Activated CD4-positive, alpha-beta T cell treated with anti-CD3 and anti-CD28 coated beads for 1 hour (primary cell): ENCODE measurements at places on chromosomes 3 and 15.

DNA sequence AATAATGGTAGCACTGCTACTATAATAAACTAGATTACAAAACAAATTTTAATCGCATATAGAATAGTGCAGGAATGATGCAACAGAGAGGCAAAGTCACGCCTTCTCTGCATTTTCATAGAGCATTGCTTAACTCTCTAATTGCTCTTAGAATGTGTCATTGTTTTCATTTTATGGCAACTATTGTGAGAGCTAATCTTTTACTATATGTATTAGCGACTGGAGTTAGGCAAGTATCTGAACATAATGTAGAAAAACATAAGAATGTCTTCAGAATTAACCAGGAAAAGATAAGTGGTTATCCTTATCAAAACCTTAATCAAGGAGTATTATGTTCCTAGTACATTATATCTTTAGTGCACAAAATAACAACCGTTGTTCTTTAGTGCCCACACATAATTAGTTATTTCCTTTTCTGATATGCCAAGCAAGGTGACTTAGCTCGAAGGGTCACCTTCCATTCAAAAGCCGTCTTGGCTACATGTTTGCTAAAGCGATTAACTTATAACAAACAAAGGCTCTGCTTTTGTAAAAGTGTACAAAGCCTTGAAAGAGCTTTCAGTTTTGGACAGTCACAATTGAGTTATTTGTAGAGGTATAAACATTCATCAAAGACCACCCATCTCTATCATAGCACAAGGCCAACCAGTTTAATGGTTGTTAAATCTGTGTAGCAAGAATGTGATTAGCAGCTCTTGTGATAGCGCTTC is 1328.9 kb downstream of the ROBO2 start:
- no peak for DNase-seq

DNA sequence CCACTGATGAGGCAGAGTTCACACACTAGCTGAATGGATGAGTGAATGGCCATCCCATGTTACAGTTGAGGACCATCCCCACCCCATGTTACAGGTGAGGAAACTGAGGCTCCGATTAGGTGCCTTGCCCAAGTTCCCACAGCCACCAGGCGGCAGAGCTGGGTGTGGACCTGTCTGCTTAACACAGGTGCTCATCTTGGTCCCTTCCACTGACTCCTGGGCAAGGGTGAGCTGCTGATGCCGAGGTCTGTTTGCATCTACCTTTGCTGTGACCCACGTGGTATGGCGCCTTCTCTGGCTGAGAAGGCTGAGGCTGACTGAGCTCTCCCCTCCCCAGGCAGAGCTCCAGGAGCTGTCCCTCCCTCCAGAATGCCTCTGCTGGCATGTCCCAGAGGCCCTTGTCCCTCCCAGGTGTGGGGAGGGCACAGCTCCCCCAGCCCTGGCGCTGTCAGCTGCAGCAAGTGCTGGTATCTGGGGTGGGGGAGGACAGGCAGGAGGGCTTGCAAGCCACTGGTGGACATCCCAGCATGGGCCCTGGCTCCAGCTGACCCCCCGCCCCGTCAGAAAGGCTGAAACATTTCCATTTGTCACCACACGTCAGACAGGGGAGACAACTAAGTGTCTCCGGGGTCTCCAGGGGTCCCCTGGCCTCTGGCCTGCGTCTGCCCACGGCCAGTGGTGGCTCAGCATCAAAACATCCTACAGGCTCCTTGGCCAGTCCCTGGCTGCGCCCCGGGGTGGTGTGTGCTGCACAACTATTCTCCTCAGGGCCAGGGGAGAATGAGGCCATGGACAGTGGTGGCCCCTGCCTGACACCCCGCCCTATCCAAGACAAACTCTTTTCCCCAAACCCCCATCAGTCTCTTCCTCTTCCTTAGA is 105.4 kb downstream of the ADCY5 start:
- no peak for DNase-seq

DNA sequence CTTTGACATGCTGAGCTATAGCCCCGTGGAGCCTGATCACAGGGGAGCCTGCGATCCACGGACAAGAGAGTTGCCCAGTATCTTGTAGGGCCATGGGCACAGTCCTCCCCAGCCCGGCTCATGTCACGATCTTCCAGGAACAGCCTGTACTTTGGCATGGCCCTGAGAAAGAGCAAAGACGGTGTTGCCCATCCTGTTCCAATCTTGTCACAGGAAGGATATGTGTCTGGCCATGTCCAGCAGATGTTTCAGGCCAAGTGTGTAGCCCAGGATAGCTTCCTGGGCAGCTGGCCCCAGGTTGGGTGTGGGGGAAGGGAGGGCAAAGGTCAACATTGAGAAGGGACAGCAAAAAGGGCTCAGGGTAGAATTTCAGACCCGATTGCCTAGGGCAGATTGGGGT is 17.0 kb upstream of the RPL29 start:
- no peak for DNase-seq

GRCh38 chr3:22536541-22536940 is 666.6 kb upstream of the UBE2E2 start:
- DNase-seq, result no peak

- DNase-seq, result no peak
Measured at GRCh38 chr3:58572013-58572633, 5.1 kb downstream of the FAM107A start.

DNA sequence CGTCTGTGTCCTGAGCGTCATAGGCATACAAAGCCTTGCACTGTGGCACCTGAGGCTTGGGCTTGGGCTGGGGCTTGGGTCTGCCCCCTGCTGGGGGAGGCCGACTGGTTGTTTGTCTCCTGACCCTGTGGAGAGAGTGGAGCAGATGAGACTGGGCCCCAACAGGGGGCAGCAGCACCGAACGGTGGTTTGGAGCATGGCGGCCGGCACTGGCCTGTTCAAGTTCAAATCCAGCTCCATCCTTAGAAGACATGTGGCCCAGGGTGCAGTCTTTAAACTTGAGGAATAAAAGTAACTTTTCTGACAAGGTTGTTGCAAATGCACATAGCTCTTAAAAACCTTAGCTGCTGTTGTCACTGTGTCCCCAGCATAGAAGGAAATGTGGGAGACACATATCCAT is 33.3 kb downstream of the CCNB2 start:
- DNase-seq, result peak; percentile 45

GRCh38 chr15:39181056-39181747 is 399.7 kb upstream of the THBS1 start:
- no peak for DNase-seq

GRCh38 chr15:98953968-98954367 is 53.6 kb downstream of the PGPEP1L start:
- DNase-seq, result no peak

DNA sequence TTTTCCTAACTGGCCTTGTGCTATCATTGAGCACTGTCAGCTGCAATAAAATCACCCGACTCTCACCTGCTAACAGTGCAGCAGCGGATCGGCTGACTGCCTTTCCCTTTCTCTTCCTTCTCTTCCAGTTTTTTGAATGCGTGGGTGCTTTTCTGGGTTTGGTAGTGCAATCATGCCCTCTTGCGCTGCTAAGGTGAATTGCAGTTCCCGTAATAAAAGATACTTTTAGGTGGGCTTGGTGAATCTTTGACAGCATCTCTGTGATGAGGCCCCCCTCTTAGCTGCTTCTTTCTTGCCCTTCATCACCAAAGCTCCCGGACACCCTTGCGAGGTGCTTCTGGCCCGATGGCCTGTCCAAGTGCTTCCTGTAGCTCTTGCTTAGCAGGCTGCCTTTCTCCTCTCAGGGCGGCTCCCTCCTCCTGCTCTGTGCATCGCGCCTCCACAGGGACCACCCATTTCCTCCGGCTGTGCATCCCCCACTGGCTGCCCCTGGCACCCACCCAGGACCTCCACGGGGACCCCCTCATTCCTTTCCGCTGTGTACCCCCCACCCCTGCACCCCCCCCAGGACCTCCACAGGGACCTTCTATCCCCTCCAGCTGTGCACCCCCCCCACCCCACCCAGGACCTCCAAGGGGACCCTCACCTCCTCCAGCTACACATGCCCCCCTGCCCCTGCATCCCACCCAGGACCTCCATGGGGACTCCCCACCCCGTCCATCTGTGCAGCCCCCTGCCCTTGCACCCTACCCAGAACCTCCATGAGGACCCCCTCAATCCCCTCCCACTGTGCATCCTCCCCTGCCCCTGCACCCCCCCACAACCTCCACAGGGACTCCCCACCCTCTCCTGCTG is 50.8 kb upstream of the RPL32 start:
- no peak for DNase-seq

GRCh38 chr3:177146646-177147045 is 50.6 kb downstream of the TBL1XR1 start:
- DNase-seq, result no peak

- no peak for DNase-seq
Measured at GRCh38 chr15:87732976-87733375, 523.6 kb downstream of the NTRK3 start.

GRCh38 chr3:152460936-152461335 is 192.2 kb downstream of the MBNL1 start:
- no peak for DNase-seq

DNA sequence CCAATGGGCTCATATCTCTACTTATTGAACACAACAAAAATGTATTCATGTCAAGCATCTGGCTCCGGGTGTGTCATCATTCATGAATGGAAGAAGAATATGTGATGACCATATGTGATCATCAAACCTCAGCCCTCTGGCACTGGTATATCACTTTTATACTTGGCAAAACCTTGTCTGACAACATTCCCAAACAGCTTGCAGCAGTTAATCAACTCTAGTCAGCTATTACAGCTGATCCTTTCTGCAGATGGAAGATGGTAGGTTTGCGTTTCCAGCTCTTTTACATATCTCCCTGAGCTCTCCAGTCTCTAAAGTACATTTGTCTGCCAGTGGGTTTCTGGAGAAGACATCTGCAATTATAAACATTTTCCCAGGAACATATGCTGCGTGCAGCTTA is 6.6 kb downstream of the PLSCR5 start:
- no peak for DNase-seq

DNA sequence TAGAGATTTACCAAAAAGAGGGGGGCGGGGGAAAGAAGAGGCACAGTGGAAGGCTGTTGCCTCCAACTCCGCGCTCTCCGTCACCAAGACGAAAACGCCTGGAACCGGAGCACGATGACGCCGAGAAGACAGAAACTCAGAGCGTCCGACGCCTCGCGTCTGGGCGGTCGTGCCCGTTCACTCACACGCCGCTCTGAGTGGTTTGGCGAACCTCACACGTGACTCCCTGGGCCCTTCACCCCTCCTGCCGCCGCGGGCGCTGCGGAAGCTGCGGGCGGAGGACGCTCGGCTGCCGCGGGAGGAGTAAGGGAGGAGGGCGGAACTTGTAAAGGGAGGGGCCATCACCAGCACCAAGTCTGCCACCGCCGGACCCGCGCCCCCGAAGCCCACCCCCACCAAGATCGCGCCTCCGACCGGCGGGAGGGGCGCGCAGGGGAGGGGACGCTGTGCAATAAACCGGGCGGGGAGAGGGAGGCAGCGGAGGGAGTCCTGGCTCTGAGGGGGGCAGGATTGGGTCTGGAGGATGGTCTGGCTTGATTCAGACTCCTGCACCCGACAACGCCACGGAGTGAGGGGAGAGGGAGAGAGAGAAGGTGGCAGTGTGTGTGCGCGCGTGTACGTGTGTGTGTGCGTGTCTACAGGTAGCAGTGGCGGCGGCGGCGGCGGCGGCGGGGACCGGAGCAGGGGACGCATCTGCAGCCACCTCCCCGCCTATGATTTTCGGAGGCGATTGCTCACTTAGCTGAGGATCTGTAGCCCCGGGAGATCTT is 1.9 kb upstream of the NLGN1 start:
- DNase-seq, result no peak

DNA sequence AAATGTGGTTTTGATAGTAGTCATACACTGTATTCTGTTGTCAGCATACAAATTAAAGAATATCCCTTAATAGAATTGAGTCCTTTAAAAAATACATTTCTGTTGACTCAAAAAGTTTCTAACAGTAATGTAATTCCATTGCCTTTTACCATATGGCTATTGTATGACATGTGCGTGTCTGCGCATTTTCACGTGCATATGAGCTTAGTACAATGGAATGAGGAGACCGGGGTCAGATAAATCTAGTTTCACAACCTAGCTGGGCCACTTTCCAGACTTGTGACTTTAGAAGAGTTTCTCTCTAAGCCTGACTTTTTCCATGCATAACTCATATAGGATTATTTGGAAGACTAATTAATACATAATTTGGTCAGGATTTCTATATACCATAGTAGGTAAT is 38.7 kb downstream of the ZBTB38 start:
- DNase-seq, result no peak

DNA sequence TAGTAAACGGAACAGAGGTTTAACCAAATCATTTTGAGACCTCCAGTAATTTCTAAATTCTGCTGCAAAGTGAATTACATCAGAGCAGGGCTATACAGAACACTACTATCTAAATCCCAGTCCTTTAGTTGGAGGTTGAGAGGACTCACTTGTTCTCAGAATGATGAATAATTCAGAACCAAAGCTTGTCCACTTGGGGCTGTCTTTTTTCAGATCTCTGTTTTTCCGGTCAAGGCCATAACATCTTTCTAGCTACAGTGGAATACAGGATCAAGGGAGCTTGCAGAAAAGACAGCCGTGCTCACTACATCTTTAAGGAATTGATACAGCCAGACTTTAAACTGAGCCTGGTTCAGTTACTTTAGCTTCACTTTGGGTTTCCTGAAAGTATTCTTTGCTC is 194.5 kb downstream of the EFHB start:
- DNase-seq, result no peak

DNA sequence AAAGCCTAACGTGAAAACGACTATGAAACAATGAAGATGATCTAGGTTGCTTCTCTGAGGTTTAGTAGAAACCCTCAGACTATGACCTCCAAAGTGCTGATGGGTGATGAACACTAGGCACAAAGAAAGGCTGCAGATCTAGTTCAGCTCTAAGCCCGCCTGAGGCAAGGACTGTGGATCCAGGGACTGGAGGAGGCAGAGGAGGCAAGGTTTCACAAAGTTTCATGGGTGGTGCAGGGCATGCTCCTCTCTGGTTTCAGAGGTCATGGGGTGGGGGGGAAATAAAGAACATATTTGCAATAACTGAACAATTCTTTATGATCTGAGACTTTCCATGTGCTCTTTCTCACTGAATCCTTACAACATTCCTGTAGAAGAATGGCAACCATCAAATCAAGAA is 679.2 kb downstream of the NTRK3 start:
- DNase-seq, result no peak

- DNase-seq, result no peak
Measured at GRCh38 chr3:161508852-161509477, 12.4 kb downstream of the OTOL1 start.
